ENCODE measurements at places on chromosomes 5 and 9.

DNA sequence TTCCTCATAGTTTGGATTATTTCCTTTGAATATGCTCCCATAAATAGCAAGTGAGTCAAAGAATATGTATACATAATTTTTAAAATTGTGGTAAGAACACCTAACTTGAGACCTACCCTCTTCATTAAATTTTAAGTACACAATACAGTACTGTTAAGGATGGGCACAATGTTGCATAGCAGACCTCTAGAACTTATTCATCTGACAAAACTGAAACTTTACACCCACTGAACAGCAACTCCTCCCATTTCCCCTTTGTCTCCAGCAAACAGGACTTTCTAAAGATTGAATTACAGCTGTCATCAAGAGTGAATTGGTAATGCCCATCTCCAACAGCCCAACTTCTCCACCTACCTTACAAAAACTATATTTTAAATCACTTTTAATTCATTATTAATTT is 388.9 kb downstream of the HTR1A start:
- DNase-seq = no peak

DNA sequence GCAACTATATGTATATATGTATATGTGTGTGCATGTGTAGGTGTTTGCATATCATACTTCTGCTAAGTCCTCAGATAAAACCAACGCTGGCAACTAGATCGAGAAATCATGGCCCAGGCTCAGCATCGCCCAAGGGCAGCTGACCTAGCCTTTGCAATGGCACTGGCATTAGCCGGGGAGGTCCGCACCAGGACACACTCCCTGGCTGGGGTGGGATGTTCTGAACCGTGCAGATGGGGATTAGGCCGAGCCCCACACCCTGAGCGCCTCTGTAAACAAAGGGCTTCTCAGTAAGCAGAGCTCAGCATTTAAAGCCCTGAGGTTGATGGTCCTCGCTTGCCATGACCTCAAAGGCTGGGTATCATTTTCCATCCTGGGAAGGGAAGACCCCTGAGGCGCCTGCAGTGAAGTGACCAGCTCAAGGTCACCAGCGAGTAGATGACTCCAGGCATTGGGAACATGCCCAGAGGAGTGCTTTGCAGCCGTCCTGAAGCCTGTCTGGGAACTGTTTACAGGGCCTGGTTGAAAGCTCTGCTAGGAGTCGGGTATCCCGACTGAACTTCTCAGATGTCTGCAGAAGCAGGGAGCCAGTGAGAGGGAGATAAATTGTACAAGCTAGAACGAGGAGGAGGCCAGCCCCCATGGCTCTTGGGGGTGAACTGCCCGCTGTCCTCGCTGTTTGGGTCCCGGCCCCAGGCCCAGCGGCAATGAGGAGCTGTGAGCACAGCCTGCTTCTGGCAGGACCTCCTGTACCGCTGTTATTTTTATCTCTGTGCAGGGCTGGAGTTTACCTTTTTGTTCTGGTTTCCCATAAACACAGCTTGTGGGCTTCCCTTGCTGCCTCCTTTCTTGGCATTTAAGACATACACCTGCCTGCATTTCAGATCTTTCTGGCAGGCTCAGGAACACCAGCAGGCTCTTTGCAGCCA is 18.4 kb downstream of the GADD45G start:
- no peak for DNase-seq

- no peak for DNase-seq
Observed at GRCh38 chr9:78249542-78249941, 13.7 kb downstream of the CEP78 start.

GRCh38 chr9:74117151-74117550 is 380.0 kb upstream of the RORB start:
- no peak for DNase-seq

DNA sequence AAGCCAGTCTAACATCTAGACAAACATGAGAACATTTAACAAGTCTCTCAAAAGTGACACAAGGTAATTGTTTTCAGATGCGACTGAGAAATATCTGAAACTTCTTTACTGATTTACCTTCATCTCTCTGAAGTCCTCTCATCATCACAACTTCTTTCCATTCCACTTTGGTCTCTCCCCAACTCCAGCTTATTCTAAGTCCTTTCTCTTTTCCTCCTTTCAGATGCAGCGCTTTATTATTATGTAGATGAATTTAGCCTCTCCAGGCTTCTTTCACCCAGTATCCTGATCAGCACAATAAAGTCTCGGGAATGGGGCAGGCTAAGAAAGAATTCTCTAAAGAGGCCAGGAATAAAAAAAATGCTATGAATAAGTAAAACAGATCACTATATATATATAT is 128.0 kb downstream of the KCTD16 start:
- DNase-seq = no peak

DNA sequence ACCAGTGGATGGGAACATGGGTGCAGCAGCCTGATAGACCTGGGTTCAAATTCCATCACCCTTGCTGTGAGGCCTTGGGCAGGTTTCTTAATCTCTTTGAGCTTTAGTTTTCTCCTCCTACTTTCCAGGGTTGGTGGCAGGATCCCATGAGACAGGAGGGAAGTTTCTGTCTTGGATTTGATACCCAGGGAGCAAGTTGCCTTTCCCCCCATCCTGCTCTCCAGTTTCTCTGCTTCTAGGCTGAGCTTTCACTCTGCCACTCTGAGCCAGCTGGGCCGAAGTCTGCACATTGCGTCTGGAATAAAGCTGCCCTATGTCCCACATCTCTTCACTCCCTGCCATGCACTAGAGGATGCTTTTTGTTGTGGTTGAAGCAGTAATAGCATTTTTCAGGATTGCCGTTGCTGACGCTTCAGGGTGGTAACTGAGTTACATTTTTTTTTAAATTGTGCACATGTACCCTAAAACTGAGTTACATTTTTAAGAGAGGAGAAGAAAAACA is 40.5 kb upstream of the ANGPTL2 start:
- no peak for DNase-seq

DNA sequence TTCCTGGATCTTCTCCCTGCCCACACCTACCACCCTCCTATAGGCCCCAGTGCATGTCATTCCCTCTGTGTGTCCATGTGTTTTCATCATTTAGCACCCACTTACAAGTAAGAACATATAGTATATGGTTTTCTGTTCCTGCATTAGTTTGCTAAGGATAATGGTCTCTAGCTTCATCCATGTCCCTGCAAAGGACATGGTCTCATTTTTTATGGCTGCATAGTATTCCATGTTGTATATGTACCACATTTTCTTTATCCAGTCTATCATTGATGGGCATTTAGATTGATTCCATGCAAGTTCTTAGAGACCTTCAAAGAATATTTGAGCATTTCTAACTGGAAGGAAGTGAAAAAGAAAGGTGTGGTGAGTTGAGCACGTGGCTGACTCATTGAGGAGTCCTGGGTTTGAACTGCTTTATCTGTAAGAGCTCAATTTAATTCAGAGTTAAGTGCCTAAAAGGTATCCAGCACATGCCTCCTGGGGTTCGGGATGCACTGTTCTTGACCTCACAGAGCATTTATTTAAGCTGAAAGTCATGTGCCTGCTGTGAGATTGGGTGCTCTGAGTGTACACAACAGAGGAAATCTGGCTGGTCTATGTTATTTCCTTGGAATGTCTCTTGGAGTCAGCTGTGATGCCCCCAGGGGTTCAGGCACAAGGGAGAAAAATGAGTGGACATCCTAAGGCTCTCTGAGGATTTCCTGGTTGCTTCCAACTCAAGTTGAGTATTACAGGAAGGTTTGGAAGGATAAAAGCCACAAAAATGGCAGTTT is 56.4 kb downstream of the SH3GL2 start:
- DNase-seq = no peak

GRCh38 chr9:86778761-86779160 is 168.5 kb downstream of the GAS1 start:
- DNase-seq = no peak

DNA sequence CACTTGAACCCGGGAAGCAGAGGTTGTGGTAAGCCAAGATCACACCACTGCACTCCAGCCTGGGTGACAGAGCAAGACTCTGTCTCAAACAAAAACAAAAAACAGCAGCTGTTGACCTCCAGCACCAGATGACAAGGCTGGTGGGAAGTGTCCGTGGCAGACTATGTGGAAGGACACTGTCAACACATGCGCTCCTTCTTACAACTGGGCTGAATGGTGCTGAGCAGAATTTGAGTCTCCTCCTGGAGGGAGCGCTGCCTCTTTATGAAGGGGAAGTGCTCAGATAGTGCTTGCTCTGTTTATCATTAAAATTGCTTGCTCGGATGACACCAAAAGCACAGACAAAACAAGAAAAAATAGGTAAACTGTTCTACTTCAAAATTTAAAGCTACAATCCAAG is 9.2 kb upstream of the CFAP157 start:
- DNase-seq = no peak

GRCh38 chr5:80656425-80656824 is 1.6 kb upstream of the DHFR start:
- DNase-seq = no peak

DNA sequence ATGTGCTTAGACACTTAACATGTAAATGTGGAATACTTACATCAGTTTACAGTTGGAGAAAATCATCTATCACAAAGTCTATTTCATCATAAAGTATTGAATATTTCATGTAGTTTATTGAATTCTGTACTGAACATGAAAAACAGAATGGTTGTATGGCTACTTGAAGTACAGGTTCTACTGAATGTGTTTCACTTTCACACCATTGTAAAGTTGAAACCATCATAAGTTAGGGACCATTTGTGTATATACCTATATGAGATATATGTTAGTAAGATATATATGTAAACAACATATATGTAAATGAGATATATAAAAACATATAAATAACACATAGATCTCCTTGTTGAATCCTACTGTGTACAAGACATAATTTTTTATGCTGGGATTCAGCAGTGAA is 63.0 kb upstream of the TAF11L2 start:
- DNase-seq = no peak

GRCh38 chr5:109682383-109682782 is 7.3 kb upstream of the MAN2A1 start:
- DNase-seq = no peak

- DNase-seq = peak; percentile 52
Observed at GRCh38 chr5:154221371-154221896, 30.9 kb downstream of the GALNT10 start.

DNA sequence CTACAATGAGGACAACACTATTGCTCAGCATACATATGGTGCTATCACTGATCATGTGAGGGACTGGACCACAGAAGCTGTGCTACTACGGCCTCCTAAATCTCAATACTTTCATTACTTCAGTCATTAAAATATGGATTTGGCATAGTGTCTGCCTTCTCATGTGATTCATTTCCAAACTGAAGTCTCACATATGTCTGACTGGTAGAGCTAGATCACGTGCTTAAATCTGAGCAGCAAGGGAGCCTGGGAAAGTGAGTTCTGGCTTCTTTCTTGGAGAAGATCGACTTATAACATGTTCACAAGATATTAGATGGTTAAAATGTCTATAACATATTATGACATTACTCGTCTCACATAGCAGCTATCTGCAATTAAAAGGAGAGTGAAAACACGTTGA is 8.3 kb downstream of the KIF4B start:
- no peak for DNase-seq

DNA sequence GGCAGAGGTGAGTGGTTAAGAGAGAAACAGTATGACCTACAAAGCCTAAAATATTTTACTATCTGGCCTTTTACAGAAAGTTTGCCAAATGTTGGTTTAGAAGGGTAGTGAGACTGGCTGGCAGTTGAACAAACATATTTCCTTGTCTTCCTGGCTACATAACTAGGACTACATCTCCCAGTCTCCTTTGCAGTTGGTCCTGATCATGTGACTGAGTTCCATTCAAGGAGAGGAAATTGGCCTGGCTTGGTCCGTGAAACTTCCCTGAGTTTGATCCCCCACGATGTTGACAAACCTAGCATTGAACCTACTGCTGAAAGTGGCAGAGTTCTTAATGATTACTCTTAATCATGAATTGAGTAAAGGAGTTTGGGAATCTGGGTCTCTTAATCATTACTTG is 280.8 kb downstream of the SLIT3 start:
- DNase-seq = no peak

GRCh38 chr9:135919318-135919890 is 12.1 kb upstream of the CAMSAP1 start:
- DNase-seq = no peak

- peak; percentile 44 for DNase-seq
Observed at GRCh38 chr5:1011226-1011631, 2.6 kb downstream of the NKD2 start.

- DNase-seq = no peak
Observed at GRCh38 chr9:6845880-6846279, 88.1 kb downstream of the KDM4C start.

- no peak for DNase-seq
Observed at GRCh38 chr5:160641405-160641804, 210.6 kb downstream of the ATP10B start.

DNA sequence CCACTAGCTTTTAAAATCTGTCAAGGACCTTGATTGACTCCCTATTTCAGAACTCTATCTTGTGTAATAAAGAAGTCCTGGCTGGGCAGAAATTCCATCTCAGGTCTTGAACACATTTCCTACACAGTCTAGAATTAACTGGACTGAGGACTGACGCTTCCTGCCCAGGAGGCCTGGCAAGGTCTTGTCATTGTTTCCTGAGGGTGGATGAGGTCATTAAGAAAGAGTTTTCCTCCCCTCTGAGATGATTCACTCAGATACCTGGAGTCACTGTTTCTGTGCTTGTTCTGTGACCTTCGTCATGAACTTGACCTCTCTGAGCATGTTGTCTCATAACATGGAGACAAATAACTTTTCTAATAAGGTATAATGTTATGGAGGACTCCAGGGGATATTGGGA is 10.0 kb downstream of the MTAP start:
- DNase-seq = no peak

DNA sequence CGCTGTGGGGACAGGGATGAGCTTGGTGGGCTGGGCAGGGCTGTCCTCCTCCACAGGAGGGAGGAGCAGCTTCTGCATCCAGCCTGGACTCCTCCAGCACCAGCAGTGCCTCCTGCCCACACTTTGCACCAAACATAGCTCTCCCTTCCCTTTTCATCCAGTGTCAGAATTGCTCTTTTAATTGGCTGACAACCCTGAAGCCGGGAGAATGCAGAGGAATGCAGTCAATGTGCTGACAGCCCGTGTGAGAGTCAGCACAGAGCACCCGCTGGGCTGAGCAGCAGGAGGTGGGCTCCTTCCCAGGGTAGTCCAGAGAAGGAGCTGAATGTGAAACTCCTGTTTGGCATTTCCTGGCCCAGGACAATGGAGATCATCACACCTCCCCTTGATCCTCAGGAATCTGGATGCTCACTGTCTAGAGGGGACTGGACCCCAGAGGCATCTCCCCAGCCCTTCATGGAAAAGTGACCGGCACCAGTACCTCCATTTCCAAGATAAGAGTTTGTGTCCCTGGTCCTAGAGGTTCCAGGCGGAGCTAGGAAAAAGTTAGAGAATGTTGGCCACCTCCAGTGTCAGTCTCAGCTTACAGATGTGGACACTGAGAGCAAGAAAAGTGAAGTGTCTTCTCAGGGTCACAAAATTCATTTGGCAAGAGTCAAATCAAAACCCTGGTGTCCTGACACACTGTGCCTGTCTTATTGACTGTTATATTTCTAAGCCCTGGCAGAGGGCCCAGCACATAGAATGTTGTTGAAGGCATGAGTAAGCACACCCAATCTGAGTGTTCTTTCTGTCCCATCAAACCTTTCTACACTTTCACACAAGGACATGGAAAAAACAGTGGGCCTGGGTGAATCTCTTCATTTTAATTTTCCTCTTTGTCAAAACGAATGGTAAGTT is 202.1 kb downstream of the SNX18 start:
- DNase-seq = no peak
